ENCODE measurements at places on chromosomes 12 and 14.

GRCh38 chr14:28901631-28902030 lies 135.0 kb downstream of the FOXG1 start:
- no peak for DNase-seq

- peak; percentile 25 for DNase-seq
Measured at GRCh38 chr12:132445884-132446632, 43.9 kb upstream of the FBRSL1 start.

GRCh38 chr14:72512281-72512680 lies 381.6 kb downstream of the DPF3 start:
- DNase-seq = no peak

- no peak for DNase-seq
Measured at GRCh38 chr14:77108753-77109152, 10.7 kb downstream of the CIPC start.

GRCh38 chr14:93102141-93102540 lies 13.6 kb downstream of the ITPK1 start:
- no peak for DNase-seq

DNA sequence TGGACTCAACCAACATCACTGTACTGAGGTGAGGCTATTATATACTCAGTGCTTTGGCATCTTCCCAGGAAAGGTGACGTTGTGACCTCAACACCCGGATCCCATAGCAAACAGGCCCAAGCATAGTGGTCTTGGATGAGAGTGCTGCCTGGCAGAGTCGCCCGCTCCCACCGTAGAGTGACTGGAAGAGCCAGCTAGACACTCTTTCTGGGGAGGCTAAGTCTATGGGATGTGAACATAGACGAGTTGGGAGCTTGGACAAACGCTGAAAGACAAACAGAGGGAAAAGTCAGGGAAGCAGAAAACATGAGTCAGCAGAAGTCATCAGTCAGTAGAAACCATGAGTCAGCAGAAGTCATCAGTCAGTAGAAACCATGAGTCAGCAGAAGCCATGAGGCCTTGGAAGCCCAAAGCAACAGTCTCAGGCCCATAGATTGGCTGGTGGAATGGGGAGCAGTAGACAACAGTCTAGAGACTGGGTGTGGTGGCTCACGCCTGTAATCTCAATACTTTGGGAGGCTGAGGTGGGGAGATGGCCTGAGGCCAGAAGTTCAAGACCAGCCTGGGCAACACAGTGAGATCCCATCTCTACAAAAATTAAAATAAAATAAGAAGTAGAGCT lies 66.4 kb upstream of the MAP1LC3B2 start:
- no peak for DNase-seq

- no peak for DNase-seq
Measured at GRCh38 chr12:30622509-30622908, 73.2 kb downstream of the IPO8 start.

- no peak for DNase-seq
Measured at GRCh38 chr12:14156606-14157005, 175.2 kb upstream of the GRIN2B start.

- no peak for DNase-seq
Measured at GRCh38 chr12:20596061-20596460, 99.1 kb upstream of the SLCO1C1 start.

- DNase-seq = no peak
Measured at GRCh38 chr14:98099527-98099926, 1172.5 kb downstream of the BCL11B start.

GRCh38 chr12:51675071-51675803 lies 84.2 kb downstream of the SCN8A start:
- DNase-seq = no peak

GRCh38 chr14:44353805-44354204 lies 153.3 kb downstream of the FSCB start:
- no peak for DNase-seq

- peak; percentile 40 for DNase-seq
Measured at GRCh38 chr12:7638760-7639555, 26.8 kb downstream of the APOBEC1 start.

GRCh38 chr12:1496162-1496900 lies 98.0 kb downstream of the FBXL14 start:
- no peak for DNase-seq

DNA sequence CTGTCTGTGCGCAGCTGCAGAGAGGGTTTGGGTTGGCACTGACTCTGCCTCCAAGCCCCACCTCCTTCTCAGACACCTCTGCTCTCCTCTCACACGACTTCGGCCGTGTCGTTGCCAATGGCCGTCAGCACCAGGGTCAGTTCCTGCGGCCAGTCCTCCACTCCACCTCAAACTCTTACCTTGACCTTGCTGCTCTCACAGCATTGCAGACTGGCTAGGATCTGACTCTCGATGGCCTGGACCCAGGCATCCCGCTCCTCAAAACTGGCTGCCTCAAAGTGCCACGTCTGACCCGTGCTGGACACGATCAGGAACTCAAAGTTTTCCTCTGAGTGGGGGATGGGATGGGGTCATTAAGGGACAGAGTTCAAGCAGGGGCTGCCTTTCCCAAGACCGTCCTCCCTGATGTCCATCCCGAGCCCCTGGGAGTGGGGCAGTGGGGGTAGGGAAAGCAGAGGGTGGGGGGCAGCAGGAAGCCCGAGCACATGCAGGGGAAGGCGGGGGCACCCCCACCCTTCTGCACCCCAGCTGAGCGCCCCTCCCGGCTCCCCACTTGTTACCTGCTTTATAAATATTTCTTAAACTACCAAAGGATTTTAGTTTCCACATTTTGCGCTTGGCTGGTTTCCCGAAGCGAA lies 10.7 kb downstream of the AGAP2 start:
- DNase-seq = no peak

DNA sequence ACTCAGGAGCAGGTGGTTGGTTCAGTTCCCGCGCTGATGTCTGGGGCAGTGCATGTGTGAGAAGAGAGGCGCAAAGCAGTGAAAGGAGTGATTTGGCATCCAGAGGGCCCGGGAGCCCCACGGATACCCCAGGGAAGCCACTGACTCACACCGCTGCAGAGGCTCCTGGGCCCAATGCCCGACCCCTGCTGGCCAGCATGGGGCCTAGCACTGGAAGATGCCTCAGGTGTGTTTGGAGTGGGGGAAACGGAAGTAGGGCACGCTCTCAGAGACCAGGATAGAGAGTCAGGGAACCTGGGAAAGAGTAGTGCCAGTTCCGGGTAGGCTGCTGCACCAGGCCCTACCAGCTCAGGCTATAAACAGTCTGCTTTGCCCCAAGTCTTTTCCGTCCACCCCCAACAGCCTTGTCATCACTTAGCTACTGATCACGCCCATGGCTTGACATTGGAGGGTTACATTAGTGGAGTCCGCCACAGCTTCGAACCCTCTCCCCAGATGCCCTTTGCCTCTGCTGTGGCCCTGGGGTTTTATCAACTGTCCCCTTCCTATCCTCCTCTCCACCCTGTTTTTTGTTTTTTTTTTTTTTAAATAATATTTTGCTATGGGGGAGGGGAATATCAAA lies 9.5 kb upstream of the CSAD start:
- DNase-seq = peak; percentile 34

- no peak for DNase-seq
Measured at GRCh38 chr14:92481386-92481785, 32.2 kb upstream of the RIN3 start.

DNA sequence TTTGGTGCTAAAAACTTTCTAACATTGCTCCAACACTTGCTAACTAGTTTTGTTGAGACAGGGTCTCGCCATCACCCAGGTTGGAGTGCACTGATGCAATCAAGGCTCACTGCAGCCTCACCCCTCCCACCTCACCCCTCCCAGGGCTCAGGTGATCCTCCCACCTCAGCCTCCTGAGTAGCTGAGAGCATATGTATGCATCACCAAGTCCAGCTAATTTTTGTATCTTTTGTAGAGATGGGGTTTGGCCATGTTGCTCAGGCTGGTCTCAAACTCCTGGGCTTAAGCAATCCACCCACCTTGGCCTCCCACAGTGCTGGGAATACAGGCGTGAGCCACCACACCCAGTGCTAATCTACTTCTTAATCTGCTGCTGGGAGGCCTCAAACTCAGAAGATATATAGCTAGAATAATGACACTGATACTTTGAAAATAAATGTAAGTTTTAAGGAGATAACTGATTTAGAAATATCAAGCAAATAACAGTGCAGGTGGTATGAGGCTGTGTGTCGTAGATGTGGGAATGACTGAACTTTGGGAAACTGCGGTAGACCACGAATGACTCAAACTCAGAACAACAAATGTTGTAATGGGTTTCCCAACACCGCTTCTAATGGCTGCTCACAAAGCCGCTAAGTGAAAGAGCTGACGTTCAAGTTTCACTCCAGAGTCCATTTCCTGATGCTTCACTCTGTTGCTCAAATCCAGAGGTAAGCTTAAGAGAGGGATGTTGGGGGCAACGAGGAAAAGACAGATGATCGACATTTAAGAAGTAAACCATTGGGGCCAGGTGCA lies 10.0 kb downstream of the TMCC3 start:
- DNase-seq = no peak

DNA sequence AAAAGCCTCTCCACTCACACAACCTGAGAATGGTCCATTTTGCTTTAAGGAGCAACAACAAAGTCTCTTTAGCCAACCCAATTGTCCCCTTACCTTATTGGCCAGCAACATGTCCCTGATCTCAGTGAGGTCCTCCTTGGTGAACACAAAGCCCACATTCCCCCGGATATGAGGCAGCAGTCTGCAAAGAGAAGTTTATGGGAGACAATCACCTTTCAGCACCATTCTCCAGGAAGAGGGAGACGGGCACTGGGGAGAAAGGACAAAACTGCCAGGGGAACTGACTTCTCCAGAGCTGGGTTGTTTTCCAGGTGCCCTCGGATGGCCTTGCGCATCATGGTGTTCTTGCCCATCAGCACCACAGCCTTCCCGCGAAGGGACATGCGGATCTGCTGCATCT lies 1.9 kb downstream of the RPLP0 start:
- DNase-seq = no peak

DNA sequence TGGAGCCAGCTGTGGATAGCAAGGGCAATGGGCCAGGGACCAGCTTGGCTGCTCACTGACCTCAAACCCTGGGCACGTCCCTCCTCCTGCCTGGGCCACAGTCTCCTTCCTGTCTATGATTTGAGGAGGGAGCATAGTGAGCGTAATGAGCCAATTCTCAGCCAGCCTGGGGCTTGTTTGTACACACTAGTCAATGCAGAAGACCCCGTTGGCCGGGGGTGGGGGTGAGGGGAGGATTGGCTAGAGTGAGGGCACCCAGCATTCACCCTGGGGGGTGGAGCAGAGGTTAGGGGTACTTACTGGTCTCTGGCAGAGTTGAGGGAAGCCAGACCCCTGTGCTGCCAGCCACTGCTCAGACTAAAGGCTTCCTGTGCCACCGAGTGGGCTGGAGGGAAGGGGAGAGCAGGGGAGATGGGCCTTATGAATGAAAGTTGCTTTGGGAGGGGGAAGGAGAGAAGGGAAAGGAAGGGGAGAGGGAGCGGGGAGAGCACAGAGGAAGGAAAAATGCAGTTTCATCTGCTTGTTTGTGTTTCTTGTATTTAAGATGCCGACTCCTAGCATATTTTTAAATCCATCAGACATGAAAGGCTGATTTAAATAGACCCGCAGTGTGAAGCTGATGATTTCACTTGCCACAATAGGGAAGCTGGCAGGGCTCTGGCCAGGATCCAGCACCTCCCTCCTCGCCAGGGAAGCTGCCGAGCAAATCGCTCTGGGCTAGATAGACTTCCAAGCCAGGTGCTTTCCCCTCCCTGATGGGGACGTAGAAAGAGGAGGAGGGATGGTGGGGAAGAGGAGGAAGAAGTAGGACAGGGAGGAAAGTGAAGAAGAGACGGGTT lies 114.0 kb downstream of the PRMT8 start:
- DNase-seq = no peak

DNA sequence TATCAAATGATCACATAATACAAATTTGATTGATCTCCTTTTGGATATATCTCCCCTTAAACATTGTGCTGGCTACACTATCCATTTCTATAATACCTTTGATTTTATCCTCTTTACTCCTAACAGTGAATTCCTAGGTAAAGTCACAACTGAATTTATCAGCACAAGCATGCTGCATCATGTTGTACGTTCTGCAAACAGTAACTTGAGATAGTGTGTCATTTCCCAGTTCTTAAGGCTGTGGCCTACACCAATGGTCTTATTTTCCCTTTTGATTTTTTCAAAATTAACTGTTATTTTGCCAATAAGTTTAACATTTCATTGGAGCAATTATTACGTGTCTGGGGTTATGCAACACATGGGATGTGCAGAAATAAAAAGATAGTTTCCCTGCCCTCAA lies 24.8 kb downstream of the PRKCH start:
- DNase-seq = no peak

- no peak for DNase-seq
Measured at GRCh38 chr12:50467439-50467838, 37.3 kb upstream of the DIP2B start.

GRCh38 chr12:98645572-98646067 lies 530 bp downstream of the APAF1 start:
- DNase-seq = no peak

GRCh38 chr12:121196902-121197301 lies 13.0 kb upstream of the P2RX4 start:
- DNase-seq = no peak

- no peak for DNase-seq
Measured at GRCh38 chr14:103630364-103631108, 1.5 kb downstream of the KLC1 start.

DNA sequence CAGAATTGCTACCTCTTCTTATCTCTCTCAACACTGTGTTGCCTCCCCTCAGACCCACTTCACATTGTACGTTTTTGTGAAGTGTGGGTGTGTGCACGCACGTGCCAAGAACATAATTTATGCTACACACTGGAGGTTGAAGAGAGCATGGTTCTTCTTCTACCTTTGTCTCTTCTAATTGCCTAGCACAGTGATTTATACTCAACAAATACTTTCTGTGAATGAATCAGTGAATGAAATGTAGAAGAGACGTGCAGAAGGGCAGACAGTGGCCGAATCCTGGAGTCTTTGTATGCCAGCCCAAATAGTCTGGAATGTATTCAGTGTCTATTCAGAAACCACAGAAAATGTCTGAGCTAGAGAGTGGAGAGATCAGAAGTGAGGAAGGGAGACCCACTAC lies 4.6 kb upstream of the SAMD4A start:
- DNase-seq = no peak
